ENCODE measurements at places on chromosomes 6 and 20.

DNA sequence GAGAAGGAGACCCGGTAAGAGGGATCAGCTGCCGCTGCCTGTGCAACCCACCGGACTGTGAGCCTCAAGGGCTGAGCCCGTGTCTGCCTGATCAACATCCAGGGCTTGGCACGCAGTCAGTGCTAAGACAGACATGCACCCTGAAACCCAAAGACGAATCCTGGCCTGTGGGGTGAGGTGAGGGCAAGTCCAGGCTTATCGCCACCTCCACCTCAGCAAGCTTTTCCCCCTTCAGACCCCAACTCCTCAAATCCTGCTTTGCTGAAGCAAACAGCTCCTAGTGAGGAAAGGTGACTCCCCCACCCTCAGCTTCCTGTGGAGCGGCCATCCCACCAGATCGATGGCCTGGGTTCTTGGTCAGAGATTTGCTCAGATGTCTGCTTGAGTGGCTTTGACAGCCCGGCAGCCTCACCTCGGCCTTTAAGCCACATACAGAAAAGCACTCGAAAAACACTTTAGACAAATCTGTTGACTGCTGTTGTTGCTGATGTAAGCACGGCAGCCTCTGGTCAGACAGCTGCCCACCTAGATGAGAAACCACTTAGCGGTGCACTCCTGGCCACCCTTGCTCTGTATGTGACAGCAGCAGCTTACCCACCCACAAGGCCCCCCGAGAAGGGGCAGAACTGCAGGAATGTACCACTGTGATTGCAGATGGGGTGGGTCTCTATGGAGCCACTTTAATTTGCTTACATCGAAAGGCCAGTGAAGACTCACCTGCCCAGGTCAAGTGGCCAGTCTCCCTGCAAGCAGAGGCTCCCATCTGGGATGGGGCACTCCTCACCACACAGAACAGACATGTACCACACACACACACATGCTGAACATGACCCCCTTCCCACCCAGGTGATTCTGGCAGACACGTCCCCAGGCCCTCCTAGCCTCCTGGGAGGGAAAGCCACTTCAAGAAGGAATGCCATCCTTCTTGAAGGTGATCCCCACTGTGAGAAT, 14.8 kb downstream of the MTCH1 start:
- no peak for DNase-seq

- peak; percentile 25 for DNase-seq
Measured at GRCh38 chr20:1225783-1226654, at the start of gene RAD21L1. Gene RAD21L1 (plus strand): TSS chr20:1226044. CDS start chr20:1228454, 2,410 bp downstream.

DNA sequence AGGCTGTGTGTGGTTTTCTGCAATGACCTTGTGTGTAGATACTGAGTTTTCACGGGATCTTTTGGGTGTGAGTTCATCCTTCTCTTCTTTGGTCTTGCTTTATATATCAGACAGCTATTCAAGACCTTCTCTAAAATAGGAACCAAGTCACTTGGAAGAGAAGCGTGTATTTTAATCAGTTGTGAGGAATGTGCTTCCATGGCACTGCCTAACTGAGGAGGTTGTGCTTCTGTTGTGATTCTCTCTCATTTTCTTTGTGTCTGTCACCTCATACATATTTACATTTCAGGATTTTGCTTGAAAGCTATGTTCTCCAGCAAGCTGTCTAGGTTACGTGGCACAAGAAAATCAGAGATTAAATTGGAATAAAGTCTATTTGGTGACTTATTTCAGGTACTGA, 428.7 kb downstream of the QKI start:
- no peak for DNase-seq

- no peak for DNase-seq
Measured at GRCh38 chr6:25253351-25253750, 25.8 kb upstream of the CARMIL1 start.

GRCh38 chr6:1609041-1609647, 571 bp upstream of the FOXC1 start:
- DNase-seq: no peak

DNA sequence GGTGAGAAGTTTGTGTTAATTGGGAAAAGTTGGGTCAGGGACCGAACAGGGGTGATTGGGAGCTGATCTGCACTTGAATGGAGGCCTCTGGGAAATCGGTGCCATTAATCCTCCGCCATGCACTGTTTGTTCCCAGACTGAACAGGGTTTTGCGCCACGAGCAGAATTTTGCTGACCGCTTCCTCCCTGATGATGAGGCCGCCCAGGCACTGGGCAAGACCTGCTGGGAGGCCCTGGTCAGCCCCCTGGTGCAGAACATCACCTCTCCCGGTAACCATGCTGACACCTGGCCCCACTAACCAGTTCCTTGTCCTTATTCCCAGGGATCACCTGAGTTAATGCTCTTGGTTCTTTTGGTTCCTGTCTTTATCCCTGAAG, 21.7 kb downstream of the CUL9 start:
- no peak for DNase-seq

GRCh38 chr6:159929819-159930218, 39.0 kb downstream of the MAS1 start:
- DNase-seq: no peak

- DNase-seq: no peak
Measured at GRCh38 chr6:151537556-151537955, 43.7 kb downstream of the CCDC170 start.

DNA sequence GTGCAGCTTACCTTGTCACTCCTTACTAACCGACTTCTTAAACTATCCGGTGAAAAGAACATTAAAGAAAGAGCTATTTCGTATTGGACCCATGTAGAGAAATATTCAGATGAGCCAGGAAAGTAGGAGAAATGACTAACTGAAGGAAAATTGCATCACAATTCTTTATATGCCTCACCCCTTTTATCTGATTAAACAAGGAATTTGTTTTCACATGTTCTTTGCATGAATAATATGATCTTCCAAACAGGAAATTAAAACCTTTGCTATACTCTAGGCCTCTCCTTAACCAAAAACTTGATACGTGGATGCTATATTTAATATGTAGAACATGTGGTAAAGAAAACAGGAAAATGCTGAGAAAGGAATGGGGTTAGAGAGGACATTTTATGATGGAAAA, 41.9 kb upstream of the LRRC1 start:
- no peak for DNase-seq

- DNase-seq: no peak
Measured at GRCh38 chr20:1674361-1674760, 16.8 kb upstream of the SIRPG start.

DNA sequence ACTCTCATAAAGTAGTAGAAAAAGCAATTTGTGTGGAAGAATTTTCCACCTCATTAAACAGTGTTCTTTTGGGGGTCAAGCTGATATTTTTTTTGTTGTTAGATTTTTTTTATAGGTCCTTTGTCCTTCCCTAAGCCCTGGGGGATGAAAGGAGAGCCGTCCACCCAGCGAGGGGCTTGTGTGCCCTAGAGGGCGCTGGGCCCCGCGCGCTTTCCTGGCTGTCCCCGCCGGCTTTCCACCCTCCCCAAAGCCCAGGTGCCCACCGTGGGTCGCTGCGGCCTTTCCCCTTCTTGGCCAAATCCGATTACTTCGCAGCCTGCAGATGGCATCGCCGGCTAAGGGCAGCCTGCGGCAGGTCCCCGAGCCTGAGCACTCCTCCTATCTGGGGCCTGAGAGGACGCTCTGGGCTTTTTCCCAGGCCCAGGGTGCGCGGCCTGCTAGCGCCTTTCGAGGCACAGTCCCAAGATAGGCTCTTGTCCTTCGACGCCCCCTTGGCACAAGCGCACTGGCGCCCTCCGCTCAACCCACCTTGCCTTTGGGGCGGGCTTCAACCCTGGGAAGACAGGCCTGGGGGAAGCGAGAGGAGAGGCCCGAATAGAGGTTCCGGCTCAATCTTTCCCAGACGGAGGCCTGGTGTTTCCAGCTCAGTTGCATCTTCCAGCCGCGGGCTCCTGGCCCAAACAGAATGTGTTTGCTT, 33.6 kb downstream of the TFAP2A start:
- DNase-seq: no peak

GRCh38 chr6:64896939-64897338, 810.1 kb downstream of the EYS start:
- DNase-seq: no peak

GRCh38 chr6:170052991-170053821, 237.7 kb downstream of the DLL1 start:
- no peak for DNase-seq

GRCh38 chr6:11798096-11798495, 19.5 kb upstream of the ADTRP start:
- peak; percentile 26 for DNase-seq

DNA sequence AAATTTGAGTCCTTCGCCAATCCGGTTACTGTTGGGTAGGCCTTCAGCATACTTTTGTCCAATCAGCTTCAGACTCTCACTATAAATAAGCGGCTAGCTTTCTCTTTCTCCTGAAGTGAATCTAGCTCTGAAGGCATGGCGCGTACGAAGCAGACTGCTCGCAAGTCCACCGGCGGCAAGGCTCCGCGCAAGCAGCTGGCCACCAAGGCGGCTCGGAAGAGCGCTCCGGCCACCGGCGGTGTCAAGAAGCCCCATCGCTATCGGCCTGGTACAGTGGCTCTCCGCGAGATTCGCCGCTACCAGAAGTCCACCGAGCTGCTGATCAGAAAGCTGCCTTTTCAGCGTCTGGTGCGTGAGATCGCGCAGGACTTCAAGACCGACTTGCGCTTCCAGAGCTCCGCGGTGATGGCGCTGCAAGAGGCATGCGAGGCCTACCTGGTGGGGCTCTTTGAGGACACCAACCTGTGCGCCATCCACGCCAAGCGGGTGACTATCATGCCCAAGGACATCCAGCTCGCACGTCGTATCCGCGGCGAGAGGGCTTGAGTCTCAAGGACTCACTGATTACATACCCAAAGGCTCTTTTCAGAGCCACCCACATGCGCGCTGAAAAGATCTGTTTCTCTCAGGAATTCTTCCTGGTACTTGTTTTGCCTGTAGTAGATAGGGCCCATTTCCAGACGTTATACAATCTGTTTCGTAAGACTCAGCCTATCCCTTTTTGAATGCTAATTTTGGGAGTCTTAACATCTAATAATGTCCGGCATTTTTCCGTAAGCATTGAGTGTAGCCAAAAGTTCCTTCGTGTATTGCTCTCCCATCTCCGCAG, 102.0 kb downstream of the OR2B2 start:
- DNase-seq: peak; percentile 92

- DNase-seq: no peak
Measured at GRCh38 chr6:125183391-125183790, 29.8 kb downstream of the TPD52L1 start.

DNA sequence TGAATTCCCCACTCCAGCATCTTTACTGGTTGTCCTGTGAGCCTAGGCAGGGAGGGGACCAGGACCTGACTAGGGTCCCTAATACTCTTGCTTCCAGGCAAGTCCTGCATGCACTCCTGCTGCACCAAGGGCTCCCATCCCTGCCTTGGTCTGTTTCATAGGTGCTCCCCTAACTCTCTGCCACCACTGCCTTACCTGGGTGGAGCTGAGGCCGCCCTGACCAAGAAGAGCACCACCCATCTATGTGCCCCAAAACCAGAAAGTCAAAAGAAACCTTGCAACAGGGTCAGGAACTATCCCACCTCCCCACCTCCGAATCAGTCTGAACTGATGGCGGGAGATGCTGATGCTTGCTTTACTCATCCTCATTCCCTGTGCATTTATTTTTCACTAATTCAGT, 23.6 kb downstream of the HLA-G start:
- DNase-seq: no peak

DNA sequence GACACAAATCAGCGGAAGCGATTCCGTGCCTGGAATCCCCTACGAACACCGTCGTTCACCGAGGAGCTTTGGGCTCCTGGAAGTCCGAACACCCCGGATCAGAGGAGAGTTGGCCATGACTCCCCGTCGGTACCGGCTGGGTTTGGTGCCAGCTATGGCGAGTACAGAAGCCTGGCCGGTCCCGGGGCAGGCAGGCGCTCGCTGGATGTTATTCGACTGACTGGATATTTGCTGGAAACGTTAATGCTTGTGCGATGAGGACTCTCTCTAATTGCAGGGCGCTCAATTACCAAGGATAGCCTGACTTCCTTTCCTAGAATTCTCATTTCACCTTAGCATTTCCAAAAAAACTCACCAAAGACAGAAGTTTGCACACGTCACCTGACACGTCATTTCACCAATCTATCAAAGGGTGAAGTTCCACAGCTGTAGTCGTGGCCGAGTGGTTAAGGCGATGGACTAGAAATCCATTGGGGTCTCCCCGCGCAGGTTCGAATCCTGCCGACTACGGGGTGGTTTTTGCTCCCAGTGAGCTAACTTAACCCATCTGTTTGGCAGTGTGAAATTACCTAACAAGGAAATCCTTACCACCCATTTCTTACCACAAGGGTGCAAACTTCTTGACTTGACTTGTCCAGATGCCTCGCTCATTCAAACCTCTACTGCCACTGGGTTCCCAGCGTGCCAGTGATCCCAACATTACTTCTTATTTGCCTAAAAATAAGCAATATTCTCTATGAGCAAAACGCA, 22.7 kb upstream of the ZNF184 start:
- DNase-seq: peak; percentile 53

DNA sequence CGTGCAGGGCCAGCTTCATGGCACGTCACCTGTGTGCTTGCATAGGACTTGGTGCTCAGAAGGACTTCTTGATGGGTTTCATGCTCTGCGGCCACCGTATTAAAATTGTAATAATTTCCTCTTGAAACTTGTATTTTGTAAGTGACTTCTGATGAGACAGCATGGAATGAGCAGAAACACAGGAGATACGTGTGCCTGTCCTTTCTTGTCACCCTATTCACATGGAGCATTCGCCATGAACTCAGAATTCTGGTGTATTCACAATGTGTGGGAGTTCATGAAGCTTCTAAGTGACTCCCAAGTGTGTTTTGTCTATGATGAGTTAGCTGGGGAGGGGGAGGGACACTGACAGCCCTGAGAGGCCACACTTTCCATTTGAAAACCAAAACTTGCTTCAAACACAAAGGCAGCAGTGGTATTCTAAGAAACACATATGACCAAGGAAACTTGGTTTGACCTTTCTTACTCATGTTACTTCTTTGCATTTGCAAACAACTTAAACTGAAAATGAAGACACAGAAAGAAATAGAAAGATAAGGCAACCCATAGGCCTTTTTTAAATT, 92.1 kb upstream of the NEDD9 start:
- no peak for DNase-seq

- DNase-seq: no peak
Measured at GRCh38 chr6:44110966-44111365, 16.3 kb downstream of the MRPL14 start.

Measured in GM04504 (cell line).